Peyer's patch (tissue), 4 donors: ENCODE measurements at places on chromosomes 2 and 18. TPM values are rescaled to one million over a fixed set of nuclear protein-coding genes. Genes with fewer than 3 reads are reported as not detected.

Gene PKP4
- total RNA-seq = 86.6 TPM

Gene CD226
- total RNA-seq = 3.5 TPM

Gene CDH2
- not detected for total RNA-seq

Gene PROC
- total RNA-seq = 1.3 TPM

Gene FOSL2
- 239 TPM for total RNA-seq

Gene ACYP2
- 9.1 TPM for total RNA-seq

Gene FABP1
- total RNA-seq = 2,513 TPM

Gene MAP3K19
- not detected for total RNA-seq

Gene PLB1
- total RNA-seq = 9.1 TPM

Gene MREG
- total RNA-seq = 10.7 TPM

Gene FBXO15
- not detected for total RNA-seq
